ENCODE measurements at places on chromosomes 4 and X.

GRCh38 chr4:184792334-184792733 is 33.4 kb downstream of the ACSL1 start:
- DNase-seq = no peak

- no peak for DNase-seq
Observed at GRCh38 chr4:41545238-41545637, 7.3 kb downstream of the LIMCH1 start.

- no peak for DNase-seq
Observed at GRCh38 chr4:153349206-153349805, 4.8 kb downstream of the MND1 start.

DNA sequence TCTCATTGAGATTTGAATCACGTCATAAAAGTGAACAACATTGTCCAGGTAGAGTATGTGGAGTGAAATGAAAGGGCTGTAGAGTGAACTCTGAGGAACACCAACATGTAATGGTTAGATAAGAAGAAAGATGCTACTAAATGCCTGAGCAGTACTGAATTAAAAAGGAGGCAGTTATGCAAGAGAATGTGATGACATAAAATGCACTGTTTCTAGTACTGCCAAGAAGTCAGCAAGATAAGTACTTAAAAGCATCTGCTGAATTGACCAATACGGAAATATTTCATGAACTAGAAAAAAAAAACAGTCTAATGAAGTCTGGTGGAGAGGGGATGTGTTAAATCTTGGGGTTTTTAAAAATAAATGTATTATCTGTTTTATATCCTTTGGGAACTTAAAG is 583.8 kb upstream of the GALNT7 start:
- no peak for DNase-seq

DNA sequence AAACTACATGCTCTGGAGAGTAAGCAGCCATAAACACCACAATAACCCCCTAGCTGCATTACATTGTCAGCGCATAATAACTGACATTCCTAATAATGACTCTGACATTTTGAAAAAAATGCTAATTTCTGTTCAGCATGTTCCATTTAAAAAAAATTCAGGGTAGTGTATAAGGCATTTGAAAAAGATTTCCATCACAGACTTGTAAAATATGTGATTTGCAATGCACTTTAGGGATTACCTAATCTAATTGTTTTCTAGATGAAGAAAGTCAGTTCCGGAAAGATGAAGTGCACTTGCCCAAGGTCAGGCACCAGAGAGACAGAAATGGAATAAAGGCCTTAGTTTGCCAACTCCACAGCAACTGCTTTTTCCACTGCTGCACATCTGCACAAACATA is 55.3 kb downstream of the FANCB start:
- DNase-seq = no peak

- DNase-seq = no peak
Observed at GRCh38 chr4:165325732-165326512, 1.5 kb upstream of the MSMO1 start.

DNA sequence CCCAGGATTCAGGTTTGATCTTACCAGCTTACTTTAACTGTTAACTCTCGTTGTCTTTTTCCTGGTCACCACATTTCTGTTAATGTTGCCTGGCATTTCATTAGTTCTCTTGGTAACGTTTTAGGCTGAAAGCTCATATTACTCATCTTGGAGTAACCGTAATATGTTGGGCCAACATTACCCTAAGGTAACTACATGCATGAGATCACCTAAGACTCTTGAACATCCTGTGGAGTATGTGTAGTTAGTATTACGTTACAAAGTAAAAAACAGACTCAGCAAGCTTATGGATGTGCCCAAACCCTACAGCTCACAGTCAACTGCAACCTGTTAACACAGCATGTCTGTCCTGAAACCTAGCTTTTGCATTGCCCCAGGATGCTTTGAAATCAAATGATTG is 203.3 kb upstream of the HS3ST1 start:
- DNase-seq = no peak

- DNase-seq = no peak
Observed at GRCh38 chrX:38220415-38221390, at the start of gene SRPX. SRPX (minus strand) TSS chrX:38220871; CDS start chrX:38220792, 79 bp downstream.

DNA sequence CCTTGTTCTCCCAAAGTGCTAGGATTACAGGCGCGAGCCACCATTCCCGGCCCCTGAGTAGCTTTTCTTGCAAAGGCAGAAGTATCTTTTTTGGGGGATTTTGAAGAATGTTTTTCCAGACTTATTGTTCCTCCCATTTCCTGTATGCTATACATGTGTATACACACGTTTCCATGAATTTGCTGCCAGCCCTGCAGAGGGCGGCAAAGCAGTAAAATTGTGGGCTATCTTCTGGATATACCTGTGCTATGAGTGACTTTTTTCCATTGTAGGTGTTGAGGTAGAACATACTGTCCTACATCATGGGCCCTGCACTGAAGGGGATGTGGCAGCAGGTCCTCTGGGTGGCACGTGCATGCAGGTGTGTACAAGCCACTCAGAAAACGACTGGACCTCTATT is 16.9 kb upstream of the MED28 start:
- DNase-seq = no peak

- no peak for DNase-seq
Observed at GRCh38 chr4:134628066-134628465, 426.5 kb upstream of the PABPC4L start.

- no peak for DNase-seq
Observed at GRCh38 chr4:169383724-169384123, 113.0 kb upstream of the SH3RF1 start.
